ENCODE measurements at places on chromosomes 12 and 14.

- DNase-seq, result no peak
Measured at GRCh38 chr14:63300854-63301253, 17.9 kb downstream of the GPHB5 start.

DNA sequence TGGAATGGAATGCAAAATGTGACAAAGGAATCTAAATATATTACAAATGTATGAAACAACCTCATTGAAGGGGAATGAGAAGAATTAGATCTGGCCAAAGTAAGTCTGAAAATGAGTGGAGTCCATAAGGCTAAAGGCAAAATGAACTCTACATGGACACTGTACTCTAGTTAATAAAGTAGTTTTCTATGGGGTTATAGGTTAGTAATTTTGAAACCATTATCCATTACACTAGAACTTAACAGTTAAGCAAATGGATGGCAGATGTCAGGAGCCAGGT is 222.1 kb downstream of the NUAK1 start:
- no peak for DNase-seq

DNA sequence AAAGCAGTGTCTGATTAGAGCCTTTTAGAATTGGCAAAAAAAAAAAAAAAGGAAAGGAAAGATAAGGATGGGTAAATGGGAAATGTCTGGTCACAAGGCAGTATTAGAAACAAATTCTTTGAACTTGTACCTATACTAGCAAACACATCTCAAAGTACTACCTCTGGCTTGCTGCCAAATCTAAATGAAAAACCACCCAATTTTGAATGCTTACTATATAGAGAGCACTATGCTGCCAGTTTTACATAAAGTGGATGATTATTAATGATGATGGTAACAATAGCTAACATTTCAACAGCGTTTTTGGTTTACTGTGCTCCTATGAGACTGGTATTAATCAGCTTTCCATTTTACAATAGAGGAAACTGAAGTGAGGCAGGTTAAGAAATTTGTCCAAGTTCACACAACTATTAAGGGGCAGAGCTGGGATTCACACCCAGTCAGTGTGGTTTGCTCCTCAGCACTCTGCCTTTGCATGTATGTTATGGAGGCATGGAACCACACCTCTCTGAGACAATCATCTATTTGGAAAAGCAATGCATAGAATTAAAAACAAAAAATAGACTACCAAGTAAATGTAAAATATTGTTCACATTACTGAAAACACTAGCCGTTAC is 34.2 kb downstream of the ATP2B1 start:
- DNase-seq, result no peak

DNA sequence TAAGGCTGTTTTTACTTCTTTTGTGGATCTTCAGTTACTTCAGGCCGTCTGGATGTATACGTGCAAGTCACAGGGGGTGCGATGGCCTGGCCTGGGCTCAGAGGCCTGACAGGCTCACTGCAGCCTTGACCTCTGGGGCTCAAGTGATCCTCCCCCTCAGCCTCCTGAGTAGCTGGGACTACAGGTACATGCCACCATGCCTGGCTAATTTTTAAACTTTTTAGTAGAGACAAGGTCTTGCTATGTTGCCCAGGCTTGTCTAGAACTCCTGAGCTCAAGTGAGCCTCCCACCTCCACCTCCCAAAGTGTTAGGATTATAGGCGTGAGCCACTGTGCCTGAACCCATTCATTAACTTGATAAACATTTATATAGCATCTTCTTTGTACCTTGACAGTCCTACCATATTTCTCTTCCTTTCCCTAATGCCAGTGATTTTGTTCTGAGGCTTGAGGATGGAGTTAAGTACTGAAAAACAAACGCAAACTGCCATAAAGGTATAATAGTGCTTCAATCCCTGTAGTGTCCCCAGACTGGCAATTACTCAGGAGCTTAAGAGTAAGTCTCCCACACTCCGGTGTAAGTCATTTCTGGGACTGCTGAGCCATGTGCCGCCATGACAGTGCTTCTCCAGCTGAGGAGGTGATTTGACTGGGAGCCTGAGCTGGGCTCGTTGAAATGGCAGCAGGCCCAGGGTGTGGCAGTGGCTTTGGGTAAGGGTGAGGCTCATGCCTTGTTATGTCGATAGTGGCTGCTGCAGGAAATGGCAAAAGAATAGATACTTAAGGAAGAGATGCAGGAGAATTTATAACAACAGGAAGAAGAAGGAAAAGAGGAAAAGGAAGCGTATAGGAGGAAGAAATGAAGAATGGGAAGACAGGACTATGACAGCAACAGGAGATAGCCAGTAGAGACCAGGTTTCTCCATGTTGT is 43.7 kb upstream of the HECTD1 start:
- DNase-seq, result no peak

- no peak for DNase-seq
Measured at GRCh38 chr14:34012978-34013720, 62.3 kb upstream of the EGLN3 start.

DNA sequence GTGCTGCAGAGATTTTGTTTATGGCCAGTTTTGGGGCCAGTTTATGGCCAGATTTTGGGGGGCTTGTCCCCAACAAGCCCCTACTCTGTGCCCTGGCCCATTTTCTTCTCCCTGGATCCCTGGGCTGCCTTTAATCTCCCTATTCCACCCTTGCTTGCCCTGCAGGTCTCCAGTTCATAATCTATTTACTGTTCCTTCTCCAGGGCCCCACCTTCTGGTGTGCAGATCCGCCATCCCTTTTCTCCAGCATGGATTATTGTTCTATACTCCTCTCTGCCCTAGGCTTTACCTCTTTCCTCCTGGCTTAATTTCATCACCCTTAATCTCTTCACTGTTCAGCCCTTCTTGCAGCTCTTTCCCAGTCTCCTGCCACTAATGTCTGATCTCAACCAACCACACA is 26.0 kb upstream of the NUDT4 start:
- no peak for DNase-seq

DNA sequence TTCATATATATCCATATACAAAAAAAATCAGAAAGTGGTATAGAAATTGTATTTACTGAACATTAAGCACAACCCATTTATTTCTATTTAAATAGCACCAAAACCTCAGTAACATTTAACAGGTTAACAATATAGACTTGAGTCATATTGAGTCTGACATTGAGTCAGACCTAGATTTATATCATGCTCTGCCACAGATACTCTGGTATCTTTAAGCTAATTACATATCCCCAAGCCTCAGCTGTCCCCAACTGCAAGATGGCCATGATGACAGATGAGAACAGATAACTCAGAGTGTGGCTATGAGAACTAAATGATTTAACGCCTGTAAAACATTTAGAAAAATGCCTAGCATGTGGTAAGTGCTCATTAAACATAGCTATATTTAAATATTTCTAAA is 40.3 kb downstream of the IFNG start:
- DNase-seq, result no peak

DNA sequence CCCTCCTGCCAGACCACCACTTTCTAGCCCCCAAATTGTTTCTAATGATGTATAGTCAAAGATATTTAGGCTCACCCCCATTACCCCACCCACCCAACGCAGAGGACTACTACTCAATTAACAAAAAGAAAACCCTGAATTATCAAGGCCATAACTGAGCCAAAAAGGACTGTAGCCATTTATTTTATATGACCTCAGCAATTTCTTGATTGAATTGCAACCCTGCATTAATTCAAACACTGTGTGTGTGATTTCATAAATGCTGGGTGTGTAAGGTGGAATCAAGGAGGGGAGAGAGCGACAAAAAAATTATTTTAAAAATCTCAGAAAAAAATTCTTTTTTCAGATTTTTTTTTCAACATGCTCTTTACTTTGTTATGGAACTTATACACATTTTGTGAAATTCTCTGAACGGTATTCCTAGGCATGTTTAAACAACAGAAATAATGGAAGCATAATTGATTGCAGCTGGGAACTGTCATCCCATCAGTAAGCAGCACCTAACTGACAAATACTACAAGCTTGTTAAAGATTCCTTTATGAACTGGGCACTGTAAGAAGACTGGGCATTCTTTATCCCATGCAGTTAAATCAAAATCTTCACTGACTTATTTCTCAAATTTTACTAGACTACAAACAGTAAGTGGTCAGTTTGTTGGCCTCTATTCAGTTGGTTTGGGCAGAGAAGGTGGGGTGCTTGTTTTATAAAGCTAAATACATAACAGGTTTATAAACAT is 179.1 kb downstream of the SOX5 start:
- no peak for DNase-seq

- no peak for DNase-seq
Measured at GRCh38 chr14:63727231-63727735, 582 bp downstream of the SGPP1 start.

GRCh38 chr14:100088226-100088625 is 23.0 kb downstream of the EVL start:
- no peak for DNase-seq

GRCh38 chr12:19546611-19547162 is 107.4 kb downstream of the AEBP2 start:
- DNase-seq, result no peak

DNA sequence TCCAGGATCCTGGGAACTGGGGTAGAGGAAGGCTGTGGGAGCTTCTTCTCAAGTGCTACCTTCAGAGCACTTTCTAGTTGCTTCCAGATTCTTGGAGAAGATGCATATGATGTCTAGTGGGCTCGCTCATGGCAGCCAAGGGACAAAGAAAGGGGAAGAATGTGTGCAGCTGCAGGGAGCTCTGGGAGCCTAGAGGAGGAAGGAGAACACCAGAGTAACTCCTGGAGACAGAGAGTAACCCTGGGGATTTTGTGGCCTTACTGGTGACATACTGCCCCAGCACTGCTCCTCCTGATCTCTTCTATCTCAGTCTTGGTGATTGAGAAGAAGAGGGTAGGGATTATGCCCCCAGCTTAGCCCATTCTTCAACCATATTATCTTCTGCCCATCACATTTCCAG is 10.3 kb upstream of the SP7 start:
- DNase-seq, result no peak

GRCh38 chr12:107702106-107702505 is 16.5 kb downstream of the PWP1 start:
- DNase-seq, result no peak

- no peak for DNase-seq
Measured at GRCh38 chr12:123097561-123098084, 53.3 kb downstream of the PITPNM2 start.

GRCh38 chr14:100107236-100107635 is 42.0 kb downstream of the EVL start:
- no peak for DNase-seq

DNA sequence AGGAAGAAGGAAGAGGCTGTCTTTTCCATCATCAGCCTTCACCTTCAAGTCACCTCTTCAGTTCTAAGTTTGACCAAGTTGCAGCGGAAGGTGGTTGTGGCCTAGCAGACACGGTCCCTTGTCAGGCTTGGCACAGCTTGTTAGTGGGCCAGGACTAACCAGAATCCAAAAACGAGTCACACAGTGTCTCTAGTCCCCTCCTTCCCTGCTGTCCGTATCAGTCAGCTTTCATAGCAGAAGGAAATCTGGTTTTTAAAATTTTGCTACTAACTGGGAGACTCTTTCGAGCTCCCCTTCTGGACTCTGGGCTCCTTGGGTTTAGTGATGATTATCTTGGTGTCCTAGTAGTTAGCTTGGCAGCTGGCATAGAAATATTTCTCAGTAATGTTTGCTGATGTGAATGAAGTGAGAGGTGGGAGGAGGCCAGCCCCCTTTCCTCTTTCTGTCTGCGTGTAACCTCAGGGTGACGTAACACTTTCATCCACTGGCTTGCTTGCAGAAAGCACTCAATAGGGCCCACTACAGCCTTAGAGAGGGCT is 3.8 kb downstream of the ETV6 start:
- no peak for DNase-seq

GRCh38 chr12:105622846-105623736 is 292.6 kb downstream of the C12orf75 start:
- DNase-seq, result no peak

DNA sequence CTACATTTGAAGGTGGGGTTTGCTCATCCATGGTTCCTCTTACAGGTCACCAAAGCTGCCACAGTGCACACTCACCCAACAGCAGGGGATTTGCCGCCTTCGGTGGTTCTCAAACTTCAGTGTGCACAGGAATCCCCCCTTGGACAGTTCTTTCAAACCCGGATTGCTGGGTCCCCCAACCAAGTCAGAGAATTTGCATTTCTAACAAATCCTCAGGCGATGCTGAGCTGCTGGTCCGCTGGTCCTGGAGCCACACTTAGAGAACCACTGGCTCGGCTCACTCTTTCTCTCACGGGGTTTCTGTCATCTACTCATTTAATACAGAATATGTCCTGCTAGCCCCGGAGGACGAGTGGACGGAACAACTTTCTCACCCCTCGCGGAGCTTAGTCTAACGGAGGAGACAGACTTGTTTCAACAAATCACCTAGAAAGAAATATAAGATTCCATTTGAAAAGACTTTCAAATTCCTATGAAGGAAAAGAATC is 24.1 kb upstream of the ZFP36L1 start:
- no peak for DNase-seq
